Hypothalamus (tissue), 51 donors: ENCODE measurements at places on chromosomes 5 and 9.
A peak's percentile ranks its signal among the peaks of the same experiment; 100 is the strongest.

GRCh38 chr5:170974461-170974860 is 112.6 kb downstream of the RANBP17 start:
- DNase-seq: no peak

GRCh38 chr9:92185096-92185495 is 69.9 kb upstream of the SPTLC1 start:
- no peak for DNase-seq

GRCh38 chr9:1070692-1071091 is 20.5 kb downstream of the DMRT2 start:
- DNase-seq: no peak

DNA sequence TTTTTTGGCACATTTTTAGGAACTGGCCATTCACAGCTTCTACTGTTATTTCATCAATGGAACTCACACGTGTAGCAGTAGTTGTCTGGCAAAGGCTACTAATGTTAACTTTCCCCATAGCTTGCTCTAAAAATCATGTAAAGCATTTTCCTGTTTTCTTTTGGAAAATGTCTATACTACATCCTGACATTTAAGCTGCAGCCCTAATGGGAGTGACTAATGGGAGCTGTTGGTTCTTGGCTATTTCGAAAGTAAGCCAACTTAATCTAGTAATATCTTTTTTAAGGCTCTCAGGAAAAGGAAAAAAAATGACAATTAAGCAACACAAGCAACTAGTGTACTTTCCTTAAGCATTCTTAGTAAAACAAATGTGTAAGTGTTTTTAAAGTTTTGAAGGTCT is 169.2 kb downstream of the SLC12A2 start:
- DNase-seq: no peak

DNA sequence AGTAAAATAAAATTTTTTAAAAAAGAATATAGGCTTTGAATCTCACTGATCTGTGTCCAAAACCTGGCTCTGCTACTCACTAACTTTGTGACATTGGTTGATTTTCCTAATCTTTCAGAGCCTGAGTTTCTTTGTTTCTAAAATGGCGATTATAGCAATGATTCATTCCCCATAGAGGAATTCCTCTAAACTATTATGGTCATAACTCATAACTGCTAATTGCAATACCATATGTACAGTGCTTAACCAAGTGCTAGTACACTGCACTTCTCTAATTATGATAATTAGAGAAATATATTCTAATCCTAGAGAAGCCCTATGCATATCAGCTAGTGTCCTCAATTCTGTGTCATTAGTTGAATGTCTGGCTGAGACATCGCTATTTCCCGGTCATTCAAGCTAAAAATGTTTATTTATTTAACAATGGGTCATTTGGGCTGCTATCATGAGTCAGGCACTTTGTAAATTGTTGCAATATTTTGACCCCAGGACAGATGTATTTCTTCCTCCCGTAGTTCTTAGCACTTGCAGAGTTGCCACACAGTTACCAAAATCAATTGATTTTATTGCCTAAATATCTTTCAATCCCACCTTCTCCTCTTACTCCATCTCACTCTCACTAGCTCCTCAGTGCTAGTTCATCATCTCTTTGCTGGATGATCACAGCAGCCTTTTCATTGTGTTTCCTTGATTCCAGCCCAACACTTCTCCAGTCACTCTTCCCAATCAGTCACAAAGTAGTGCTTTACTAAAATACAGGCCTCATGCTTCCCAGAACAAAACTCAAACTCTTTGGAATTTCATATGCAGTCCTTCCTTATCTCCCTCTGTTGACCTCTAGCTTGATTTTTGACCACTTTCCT is 200.9 kb upstream of the PAPPA start:
- no peak for DNase-seq

DNA sequence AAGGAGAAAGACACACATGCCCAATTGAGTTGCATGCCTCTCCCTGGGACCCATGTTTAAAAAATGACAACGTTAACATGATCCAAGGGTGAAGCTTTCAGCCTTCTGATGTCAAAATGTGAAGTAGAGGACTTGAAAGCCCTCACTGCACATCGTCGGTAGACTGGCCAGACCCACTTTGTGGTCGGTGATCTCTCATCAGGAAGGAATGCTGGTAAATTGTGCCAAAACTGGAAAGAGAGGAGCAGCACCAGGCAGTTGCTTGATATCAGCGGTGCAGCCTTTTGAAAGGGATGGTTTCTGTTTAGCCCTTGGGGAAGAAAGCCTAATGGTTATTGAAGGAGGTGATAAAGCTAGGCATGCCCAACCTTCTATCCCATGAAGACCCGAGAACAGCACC is 125.3 kb upstream of the MARCHF11 start:
- no peak for DNase-seq

DNA sequence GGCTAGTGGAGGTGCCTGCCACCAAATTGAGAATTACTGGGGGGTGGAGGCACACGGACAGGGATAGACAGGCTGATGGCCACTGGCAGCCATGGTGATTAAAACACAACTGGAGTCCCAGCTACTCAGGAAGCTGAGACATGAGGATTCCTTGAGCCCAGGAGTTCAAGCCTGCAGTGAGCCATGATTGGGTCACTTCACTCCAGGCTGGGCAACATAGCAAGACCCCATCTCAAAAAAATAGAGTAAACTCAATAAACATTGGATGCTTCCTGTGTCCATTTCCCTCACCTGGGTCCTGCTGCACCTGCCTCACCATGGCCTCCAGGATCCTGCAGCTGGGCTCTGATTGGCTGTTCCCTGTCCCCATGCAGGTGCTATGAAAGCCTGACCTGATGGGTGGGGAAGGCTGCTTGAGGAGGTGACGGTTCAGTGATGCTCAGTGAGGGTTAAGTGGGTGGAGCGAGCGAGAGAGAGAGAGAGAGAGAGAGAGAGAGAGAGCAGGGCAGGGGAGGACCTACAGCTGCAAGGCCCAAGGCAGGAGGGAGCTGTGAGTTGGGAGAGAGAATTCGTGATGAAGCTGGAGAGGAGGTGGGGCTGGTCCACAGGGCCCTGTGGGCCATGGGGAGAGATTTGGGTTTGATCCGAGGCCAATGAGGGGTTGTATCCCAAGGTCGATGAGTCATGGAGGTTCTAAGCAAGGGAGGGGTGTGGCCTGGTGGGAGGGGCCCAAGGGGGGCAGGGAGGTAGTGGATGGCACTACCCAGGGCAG is 36.7 kb upstream of the FUBP3 start:
- no peak for DNase-seq

GRCh38 chr9:89781838-89782540 is 177.2 kb downstream of the GADD45G start:
- no peak for DNase-seq

DNA sequence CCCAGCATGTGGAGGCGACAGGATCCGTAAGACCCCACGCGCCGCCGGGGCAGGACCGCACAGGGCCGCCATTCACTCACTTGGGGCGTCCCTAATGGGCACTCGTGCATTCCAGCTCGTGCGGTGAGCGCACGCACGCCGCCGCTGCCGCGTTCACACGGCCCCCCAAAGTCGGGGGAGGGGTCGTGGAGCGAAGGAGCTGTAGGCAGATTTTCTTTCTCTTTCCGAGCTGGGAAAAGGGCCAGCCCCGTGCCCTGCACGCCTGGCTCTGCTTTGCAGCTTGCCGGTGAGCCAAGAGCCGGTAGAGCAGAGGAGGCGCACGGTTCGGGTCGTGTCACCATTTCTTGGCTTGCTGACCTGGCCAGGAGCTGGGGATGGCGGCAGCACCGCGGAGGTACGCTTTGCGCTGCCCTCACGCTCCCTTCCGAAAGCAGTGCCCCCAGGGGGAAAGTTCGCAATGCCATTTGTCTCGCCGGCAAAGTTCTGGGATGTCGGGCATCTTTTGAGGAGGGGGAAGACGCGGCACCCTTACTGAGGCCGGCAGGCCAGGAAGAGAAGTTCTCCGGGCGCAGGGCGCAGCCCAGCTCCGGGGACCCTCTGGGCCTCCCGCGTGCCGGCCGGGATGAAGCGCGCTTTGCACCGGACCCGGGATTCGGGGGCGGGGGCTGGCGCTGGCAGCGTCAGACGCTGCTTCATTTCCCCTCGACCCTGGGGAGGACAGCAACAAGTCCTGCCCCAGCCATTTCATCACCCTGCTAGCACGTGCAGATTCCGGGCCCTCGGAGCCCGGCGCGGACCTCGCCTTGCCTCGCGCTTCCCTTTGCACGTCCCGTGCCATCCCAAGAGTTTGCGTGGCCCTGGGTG is 898 bp downstream of the STC2 start:
- DNase-seq: no peak

- DNase-seq: no peak
These were observed 4.7 kb downstream of the PDLIM4 start for GRCh38 chr5:132261881-132262845.

DNA sequence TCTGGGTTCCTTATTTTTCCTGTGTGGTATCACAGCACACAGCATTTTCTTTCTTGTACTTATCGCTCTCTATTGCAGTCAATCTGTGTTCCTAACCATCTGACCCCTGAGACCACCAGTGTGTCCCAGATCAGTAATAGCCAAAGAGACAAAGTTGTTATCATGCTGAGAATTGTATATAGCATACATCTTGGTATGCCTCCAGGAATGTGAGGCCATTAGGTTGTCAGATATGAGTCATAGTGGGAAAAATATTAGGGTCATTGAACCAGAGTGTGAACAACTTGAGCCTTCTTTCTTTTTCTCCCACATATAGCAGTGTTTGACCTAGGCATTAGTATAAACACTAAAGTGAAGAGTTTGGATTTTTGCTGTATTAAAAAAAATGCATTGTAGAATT is 106.3 kb downstream of the NDUFAF2 start:
- DNase-seq: no peak

DNA sequence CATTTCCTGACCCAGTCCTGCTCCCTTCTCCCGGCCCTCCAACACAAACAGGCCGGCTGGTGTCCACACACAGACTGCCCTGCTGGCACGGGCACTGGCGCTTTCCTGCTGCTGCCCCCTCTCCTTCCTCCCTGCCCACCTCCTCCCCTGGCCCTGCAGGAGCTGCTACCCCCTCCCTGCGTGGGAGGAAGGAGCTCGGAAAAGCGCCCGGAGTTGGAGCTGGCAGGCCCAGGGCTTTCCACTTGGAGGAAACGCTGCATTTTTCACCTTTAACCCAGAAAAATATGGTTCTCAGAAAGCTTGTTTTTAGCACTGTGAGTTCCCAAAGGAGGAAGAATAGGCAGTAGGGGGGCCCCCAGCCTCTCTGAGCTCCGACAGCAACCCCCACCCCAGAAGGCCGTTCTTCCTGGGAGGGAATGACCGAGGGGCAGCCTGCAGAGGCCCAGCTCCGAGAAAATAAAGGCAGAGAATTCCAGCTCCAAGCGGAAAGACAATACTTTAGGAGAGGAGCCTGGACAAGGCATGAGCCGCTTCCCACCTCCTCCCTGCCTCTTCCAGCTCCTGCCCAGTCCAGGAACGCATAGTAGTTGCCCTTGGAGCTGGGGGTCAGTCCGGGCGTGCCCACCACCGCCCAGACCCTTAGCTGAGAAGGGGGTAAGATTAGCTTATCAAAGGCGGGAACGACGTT is 88.9 kb downstream of the LIFR start:
- DNase-seq: peak; percentile 58

DNA sequence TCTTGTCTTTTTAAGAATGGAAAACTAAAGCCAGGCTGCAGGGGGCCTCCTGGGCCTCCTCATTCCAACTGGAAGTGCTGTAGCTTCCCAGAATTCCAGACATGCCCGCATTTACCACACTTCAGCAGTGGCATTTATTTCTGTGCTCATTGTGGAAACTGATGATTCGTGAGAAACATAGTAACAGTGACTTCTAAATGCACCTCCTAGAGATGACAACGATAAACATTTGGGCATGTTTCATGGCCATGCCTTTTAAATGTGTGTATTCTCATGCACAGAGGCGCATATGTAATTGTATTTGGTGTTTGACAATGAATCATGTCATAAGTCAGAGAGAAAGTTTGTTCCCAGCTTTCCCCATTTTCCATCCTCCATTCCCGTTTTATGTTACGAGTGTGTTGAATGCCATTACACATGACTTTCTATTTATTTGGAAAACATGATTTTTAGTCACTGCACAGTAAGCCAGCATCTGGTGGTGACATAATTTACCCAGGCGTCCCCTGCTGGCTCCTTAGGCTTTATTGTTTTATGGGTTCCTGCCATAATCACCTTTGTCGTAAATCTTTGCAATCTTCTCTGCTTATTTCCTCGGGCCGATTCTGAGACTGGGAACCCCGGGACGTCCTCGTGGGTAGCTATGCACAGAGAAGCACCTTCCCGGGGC is 68.8 kb upstream of the FCN2 start:
- no peak for DNase-seq

DNA sequence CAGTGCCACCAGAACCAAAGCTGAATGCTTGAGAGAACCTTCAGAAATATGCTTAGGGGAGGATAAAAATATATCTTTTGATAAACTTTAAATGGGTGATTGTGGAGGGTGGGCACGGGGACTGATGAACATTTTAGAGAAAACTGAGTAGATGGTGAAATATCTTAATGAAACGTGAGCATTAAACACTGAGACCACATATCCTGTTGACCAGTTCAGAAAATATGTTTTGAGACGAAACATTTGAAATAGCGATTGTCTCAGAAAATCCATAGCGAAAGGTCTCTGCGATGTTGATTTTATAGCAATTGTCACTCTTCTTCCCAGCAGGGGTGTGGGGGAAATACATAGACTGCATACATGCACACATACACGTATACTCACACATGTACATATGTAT is 231.0 kb downstream of the ESM1 start:
- no peak for DNase-seq

- DNase-seq: no peak
These were observed 190.1 kb downstream of the PARP8 start for GRCh38 chr5:50856401-50857119.

DNA sequence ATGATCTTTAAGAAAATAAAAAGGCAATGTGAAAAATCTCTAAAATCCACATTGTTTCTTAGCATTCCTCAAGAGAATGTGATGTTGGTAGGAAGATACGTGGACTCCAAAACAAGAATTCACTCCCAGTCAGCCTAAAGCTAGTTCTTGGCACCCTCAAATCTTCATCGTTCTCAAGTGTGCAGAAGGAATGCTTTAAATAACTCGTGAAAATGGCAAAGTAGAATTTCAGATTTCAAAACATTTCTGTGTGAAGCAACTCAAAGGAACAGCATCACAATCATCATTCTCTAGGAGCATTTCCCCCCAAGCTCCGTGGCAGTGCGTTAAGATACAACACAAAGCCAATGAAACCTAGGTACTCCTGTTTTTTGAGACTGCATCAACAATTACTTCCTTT is 185.1 kb upstream of the DMAC1 start:
- no peak for DNase-seq

DNA sequence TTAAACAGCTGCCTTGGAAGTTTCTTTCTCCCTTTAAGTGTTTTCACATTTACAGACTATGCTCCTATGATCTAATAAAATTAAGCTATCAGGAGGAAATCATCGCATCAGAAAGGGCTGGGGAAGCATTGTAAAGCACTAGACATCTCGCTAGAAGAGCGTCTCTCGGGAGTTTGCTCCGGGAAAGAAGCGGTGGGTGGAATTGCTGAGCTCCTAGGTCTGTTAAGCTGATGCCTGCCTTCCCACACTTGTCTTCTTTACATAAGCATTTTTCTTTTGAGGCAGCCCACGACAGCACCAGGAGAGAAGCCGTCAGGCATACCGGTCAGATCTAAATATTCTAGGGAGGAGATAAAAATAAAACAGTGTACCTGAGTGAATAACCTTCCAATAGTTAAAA is 541.7 kb upstream of the TUSC1 start:
- no peak for DNase-seq

- DNase-seq: no peak
These were observed 120.3 kb downstream of the SIL1 start for GRCh38 chr5:139077899-139078298.
